ENCODE measurements at places on chromosomes 12 and 14. TPM values are rescaled to one million over a fixed set of nuclear protein-coding genes. Genes with fewer than 3 reads are reported as not detected.

The PCED1B gene
- polyA plus RNA-seq, result 73.3 TPM

The RDH12 gene
- not detected for polyA plus RNA-seq

DNA sequence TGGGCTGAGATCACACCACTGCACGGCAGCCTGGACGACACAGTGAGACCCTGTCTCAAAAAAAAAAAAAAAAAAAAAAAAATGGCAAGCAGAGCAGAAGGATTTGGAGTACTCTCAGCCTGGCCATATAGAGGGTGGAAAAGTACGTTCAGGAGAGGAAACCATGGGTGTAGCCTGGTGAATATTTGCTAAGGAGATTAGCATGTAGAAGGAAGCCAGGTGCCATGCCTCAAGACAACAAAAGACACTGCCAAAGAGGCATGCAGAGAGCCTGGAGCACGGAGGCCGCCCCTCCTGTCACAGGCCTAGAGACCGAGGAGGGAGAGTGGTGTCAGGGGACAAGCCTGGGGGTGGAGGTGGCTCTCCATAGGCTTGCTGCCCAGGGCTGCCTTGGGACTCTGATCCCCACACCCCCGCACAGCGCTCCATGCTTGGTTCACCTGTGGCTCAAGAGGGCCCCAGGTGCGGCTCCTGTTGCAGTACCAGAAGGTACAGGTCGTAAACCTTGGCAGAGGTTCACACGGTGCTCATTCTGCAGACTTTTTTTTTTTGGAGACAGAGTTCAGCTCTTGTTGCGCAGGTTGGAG lies 27.9 kb upstream of the DEGS2 start:
- DNase-seq, result no peak

DNA sequence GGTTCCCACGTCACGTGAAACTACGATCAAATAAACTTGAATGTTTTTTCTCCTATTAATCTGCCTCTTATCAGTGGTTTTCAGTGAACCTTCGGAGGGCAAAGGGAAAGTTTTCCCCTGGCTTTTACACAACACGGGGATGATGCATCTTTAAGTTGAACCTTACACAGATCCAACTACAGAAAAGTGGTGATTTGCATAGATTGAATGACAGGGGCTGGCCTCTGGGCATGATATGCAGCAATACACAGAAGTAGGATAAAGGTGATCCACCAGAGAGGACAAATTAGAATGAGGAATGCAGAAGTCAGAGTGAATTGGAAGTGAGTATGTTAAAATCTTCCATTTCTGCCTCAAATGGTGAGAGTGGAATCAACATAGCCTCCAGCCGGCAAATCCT lies 11.6 kb downstream of the GSG1 start:
- no peak for DNase-seq

The MSI1 gene
- not detected for polyA plus RNA-seq

The CDC42BPB gene
- 0.32 TPM for polyA plus RNA-seq

The CLSTN3 gene
- 7.7 TPM for polyA plus RNA-seq

The SRRM4 gene
- polyA plus RNA-seq, result not detected

Data from CD8-positive, alpha-beta memory T cell (primary cell).